ENCODE measurements at places on chromosomes 4 and X.

- H3K36me3 ChIP-seq: no peaks in the 10 kb centered on the region
- DNase-seq: no peak
- H3K4me1 ChIP-seq: peaks cover 13% of the 10 kb centered on the region
- no peaks in the 10 kb centered on the region for H3K27me3 ChIP-seq
Observed at GRCh38 chrX:72243472-72243871, 4.6 kb upstream of the ERCC6L start.

- peaks cover 45% of the 10 kb centered on the region for H3K36me3 ChIP-seq
- H3K4me1 ChIP-seq: no peaks in the 10 kb centered on the region
- H3K4me3 ChIP-seq: no peak within 1 kb of the TSS
- no peak within 1 kb of the TSS for H3K27ac ChIP-seq
- no peaks in the 10 kb centered on the region for H3K27me3 ChIP-seq
Observed at GRCh38 chr4:150582146-150582872, at the start of gene MAB21L2. Gene MAB21L2, plus strand, starts transcription at chr4:150582151. Its CDS starts 879 bp downstream, at chr4:150583030.

DNA sequence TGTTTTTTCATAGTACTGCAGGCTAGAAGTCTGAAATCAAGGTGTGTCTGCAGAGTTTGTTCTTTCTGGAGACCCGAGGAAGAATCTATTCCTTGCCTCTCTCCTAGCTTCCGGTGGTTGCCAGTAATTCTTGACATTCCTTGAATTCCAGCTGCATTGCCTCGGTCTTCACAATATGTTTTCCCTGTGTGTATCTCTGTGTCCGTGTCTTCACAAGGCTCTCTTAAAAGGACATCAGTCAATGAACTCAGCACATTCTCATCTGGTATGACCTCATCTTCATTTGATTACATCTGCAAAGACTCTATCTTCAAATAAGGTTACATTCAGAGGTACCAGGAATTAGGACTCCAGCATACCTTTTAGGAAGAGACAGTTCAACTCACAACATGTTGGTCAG lies 163.4 kb downstream of the BANK1 start:
- DNase-seq: no peak
- no peaks in the 10 kb centered on the region for H3K4me1 ChIP-seq
- no peak overlapping the region for H3K4me3 ChIP-seq
- no peak overlapping the region for H3K27ac ChIP-seq
- no peaks in the 10 kb centered on the region for H3K36me3 ChIP-seq

DNA sequence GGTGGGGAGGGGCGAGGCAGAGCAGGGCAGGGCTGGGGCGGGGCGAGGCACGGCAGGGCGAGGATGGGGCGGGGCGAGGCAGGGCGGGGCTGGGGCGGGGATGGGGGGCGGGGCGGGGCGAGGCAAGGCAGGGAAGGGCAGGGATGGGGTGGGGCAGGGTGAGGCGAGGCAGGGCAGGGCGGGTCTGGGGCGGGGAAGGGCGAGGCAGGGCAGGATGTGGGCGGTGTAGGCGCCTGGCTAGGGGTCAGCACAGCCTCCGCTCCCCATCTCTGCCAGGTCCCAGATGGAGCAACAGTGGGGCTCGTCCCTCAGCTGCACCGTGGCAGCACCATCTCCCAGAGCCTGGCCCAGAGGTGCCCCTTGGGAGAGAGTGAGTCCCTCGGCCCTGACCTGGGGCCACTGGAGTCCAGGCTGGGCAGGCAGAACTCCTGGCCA lies 4.2 kb upstream of the SRPK3 start:
- no peak overlapping the region for H3K27ac ChIP-seq
- peaks cover 2% of the 10 kb centered on the region for H3K4me1 ChIP-seq
- no peak overlapping the region for H3K4me3 ChIP-seq
- peaks cover 9% of the 10 kb centered on the region for H3K27me3 ChIP-seq
- no peak for DNase-seq

DNA sequence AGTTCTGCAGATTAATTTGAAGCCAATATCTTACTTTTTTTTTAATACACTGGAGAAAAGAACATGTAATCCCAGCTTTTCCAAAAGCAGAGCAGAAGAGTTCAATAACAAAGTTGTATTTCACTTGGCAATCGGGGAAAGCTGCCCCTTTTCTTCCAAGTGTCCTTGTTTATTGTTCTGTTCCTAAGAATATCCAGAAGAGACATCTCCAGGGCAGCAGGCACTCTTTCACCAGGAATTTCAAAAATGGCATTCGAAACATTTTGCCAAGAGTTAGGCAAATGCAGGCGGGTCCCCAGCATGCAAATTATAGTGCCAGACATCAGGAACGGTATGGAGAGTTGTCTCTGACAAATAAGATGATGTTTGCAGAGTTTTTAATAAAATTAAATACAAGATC lies 494.5 kb downstream of the BCOR start:
- no peaks in the 10 kb centered on the region for H3K36me3 ChIP-seq
- H3K27me3 ChIP-seq: no peaks in the 10 kb centered on the region
- H3K27ac ChIP-seq: no peak overlapping the region

GRCh38 chrX:154298312-154298711 lies 2.7 kb downstream of the TKTL1 start:
- H3K27me3 ChIP-seq: no peaks in the 10 kb centered on the region
- no peak for DNase-seq
- no peaks in the 10 kb centered on the region for H3K4me1 ChIP-seq
- no peaks in the 10 kb centered on the region for H3K36me3 ChIP-seq
- H3K4me3 ChIP-seq: no peak overlapping the region
- H3K27ac ChIP-seq: no peak overlapping the region

DNA sequence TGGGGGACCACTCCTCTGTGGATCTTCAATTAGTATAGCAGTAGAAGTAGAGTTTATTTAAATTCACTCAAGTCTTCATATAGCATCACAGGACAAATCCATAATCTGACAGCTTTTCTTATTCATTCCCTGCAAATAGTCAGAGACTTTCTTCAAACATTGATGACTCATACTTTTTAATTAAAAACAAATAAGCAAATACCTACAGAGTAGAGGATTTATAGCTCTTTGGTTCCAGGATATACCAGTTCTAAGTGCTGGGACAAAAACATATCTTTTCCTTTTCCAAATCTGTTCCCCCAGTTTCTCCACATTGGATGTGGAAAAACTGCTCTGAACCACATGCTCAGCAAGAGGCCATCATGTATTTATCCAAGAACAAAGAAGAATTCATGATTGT lies 24.1 kb downstream of the EMCN start:
- H3K4me1 ChIP-seq: no peaks in the 10 kb centered on the region
- H3K36me3 ChIP-seq: no peaks in the 10 kb centered on the region
- no peak for DNase-seq
- no peaks in the 10 kb centered on the region for H3K27me3 ChIP-seq
- no peak overlapping the region for H3K4me3 ChIP-seq

DNA sequence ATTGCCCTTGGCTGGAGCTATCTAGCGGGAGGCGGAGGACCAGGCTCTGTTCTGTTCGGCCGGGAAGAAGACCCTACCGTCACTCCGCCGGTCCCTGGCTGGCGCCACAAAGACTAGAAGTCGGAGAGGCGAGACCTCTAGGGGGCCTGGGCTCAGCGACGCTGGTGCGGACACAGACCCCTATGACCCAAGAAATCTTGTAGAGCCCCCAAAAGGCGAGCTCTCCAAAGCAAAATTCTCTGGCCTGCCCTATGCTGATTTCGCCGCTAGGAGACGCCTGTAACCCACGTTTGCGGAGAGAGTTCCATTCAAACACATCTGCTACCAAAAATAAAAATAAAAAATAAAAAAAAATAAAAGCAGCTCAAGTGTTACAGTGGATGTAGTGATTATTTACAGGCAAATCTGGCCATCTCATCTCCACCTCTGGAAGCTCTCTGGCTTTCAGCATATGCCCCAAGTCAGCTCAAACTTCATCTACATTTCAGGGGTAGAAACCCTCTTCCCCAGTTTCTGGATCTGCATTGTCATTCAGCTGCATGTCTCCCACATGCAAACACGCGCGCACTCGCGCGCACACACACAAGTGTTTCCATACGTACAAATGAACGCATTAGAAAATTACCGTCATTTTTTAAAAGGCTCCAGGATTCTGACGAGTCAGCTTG lies 2.4 kb upstream of the PCDH10 start:
- H3K27ac ChIP-seq: no peak overlapping the region
- H3K4me3 ChIP-seq: no peak overlapping the region
- DNase-seq: no peak
- H3K27me3 ChIP-seq: peaks cover 57% of the 10 kb centered on the region

DNA sequence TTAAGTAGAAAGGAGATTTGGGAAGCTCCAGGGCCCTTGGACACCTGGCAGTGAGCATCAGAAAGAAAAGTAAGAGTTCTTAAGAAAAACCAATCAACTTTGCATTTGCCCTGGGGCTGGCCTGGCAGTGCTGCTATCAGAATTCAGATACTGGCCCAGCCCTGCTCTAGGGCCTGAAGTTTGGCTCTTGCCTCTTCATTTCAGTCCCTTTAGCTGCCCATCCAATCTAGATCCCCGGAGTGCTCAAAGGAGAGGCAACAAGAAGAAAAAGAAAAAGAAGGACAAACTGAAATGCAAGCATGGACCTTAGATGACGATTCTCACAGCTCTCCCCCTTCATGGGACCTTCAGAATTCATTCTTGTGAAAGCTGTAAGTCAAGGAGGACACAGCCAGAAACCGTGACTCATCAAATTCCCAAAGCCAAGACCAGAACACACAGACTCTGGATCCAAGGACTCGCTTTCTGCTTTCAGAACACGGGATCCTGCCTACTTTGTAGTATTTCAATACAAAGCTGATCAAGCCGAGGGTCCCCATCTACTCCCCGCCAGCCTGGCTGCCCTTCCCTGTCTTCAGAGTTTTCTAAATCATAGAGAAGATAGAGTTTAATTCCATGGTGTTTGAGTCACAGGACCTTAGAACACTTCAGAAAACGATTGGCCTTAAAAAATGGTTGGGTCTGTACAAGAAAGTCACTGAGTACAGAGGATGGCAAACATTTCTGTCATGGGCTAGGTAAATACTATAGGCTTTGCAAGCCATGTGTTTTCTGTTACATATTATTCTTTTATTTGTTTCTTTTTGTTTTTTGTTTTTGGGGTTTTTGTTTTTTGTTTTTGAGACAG lies 103.7 kb downstream of the RBM47 start:
- no peak overlapping the region for H3K27ac ChIP-seq
- no peak overlapping the region for H3K4me3 ChIP-seq
- H3K27me3 ChIP-seq: no peaks in the 10 kb centered on the region
- no peak for DNase-seq
- no peaks in the 10 kb centered on the region for H3K36me3 ChIP-seq

- H3K4me1 ChIP-seq: peaks cover 3% of the 10 kb centered on the region
- no peaks in the 10 kb centered on the region for H3K36me3 ChIP-seq
- no peak for DNase-seq
- H3K27ac ChIP-seq: no peak overlapping the region
- H3K27me3 ChIP-seq: peaks cover 5% of the 10 kb centered on the region
- H3K4me3 ChIP-seq: no peak overlapping the region
Observed at GRCh38 chrX:20372533-20372932, 105.8 kb upstream of the RPS6KA3 start.

- H3K4me1 ChIP-seq: peaks cover 52% of the 10 kb centered on the region
- H3K27ac ChIP-seq: peak overlapping the region; percentile 7
- H3K4me3 ChIP-seq: no peak overlapping the region
- DNase-seq: peak; percentile 32
Observed at GRCh38 chr4:1910643-1911042, 39.5 kb downstream of the NSD2 start.

DNA sequence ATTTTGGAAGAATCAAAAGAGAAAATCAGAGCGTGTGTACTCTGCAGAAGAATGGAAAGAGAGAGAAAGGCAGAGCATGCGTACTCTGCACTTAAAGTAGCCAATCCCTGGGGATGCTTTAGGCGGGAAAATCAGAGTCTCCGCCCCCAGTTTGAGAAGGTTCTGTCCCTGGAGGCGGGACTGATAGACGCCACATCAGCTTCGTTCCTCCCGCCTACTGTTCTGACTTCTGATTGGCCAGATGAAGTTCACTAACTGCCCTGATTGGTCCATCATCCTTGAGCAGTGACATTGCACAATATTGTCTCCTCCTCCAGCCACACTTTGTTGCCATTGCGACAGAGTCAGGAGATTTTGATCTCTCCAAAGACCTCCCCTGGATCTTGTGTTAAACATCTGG lies 23.8 kb downstream of the SSX1 start:
- DNase-seq: no peak
- H3K4me1 ChIP-seq: no peaks in the 10 kb centered on the region
- H3K4me3 ChIP-seq: no peak overlapping the region
- no peaks in the 10 kb centered on the region for H3K27me3 ChIP-seq
- H3K27ac ChIP-seq: no peak overlapping the region

DNA sequence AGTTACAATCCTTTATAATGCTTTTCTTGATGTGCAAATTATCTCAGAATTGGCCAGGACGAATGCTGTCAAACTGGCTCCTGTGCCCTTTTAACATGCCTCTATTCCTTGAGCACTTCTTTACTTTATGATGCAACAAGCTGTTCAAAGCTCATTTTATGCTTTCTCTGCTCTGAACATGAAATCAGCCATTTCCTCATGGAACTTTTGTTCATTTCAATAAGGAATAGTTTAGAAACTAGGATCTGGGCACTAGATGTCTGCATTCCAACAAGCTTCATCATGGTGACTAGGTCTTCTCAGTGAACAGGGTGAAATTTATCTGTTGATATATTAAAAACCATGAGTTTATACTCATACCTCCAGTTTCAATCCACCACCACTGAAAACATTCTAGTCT lies 87.3 kb upstream of the TEX13A start:
- no peak for DNase-seq
- no peaks in the 10 kb centered on the region for H3K36me3 ChIP-seq
- H3K4me1 ChIP-seq: no peaks in the 10 kb centered on the region

DNA sequence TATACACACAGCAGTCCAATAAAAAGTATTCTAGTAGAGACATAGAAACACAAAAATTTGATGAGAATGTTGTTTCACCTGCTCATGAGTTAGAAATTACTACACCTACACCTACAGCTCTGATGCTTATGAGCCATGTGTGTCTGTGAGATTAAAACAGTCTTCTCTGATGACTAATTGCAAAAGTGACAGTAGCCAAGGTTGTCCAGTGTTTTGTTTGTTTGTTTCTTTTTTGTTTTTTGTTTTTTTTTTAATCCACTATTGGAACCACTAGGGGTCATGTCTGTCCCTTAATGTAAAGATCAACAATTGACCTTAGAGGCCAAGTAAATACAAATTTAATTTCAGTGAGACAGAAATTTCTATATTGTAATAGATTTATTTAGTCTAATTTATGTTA lies 423.1 kb downstream of the TEX13C start:
- no peak for DNase-seq
- no peak overlapping the region for H3K4me3 ChIP-seq

GRCh38 chr4:176052744-176053143 lies 12.9 kb upstream of the WDR17 start:
- H3K4me3 ChIP-seq: no peak overlapping the region
- no peak for DNase-seq
- no peaks in the 10 kb centered on the region for H3K36me3 ChIP-seq
- no peaks in the 10 kb centered on the region for H3K27me3 ChIP-seq
- H3K4me1 ChIP-seq: no peaks in the 10 kb centered on the region

DNA sequence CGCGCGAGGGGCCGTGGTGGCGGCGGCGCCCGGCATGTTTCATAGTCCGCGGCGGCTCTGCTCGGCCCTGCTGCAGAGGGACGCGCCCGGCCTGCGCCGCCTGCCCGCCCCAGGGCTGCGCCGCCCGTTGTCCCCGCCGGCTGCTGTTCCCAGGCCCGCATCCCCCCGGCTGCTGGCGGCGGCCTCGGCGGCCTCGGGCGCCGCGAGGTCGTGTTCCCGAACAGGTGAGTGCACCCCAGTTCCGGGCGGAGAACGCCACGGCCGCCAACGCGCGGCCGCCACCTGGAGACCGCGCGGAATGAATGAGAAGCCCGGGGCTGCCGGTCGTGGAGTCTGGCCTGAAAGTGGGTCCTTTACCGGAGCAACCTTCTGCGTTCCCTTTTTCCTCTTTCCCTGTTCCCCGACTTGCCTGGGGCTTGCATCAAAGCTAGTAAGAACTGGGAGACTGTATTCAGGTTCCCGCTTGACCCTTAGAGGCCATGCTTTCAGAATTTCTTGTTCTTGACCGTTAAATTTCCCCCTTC lies 429 bp downstream of the NOCT start:
- DNase-seq: peak; percentile 52
- peaks cover 33% of the 10 kb centered on the region for H3K4me1 ChIP-seq
- no peaks in the 10 kb centered on the region for H3K27me3 ChIP-seq
- H3K4me3 ChIP-seq: peak overlapping the region; percentile 87
- H3K36me3 ChIP-seq: peaks cover 8% of the 10 kb centered on the region
